Caco-2 (cell line): ENCODE measurements at places on chromosomes 2 and 18. TPM values are rescaled to one million over a fixed set of nuclear protein-coding genes. Genes with fewer than 3 reads are reported as not detected.

The LOXHD1 gene
- not detected in 2 replicates for total RNA-seq

The HS1BP3 gene
- total RNA-seq = 26.5 and 31.1 TPM in 2 replicates

The SP140 gene
- not detected in 2 replicates for total RNA-seq

The CIB4 gene
- not detected in 2 replicates for total RNA-seq

The PSTPIP2 gene
- 13.3 and 13.7 TPM in 2 replicates for total RNA-seq

The ADAM23 gene
- total RNA-seq = 46.8 and 55.1 TPM in 2 replicates

The GAL3ST2 gene
- 6.0 and 6.8 TPM in 2 replicates for total RNA-seq

The SERPINE2 gene
- 3.8 and 4.7 TPM in 2 replicates for total RNA-seq

The RFTN2 gene
- 0.18 TPM in 1 of 2 replicates, not detected in the other for total RNA-seq

The OXER1 gene
- 10.9 and 11.0 TPM in 2 replicates for total RNA-seq

The DNAJC5G gene
- 0.25 and 0.51 TPM in 2 replicates for total RNA-seq

The REG3G gene
- not detected in 2 replicates for total RNA-seq

The CFAP65 gene
- 0.34 and 0.77 TPM in 2 replicates for total RNA-seq

The RNF152 gene
- total RNA-seq = 2.1 and 2.4 TPM in 2 replicates

The CRYGA gene
- not detected in 2 replicates for total RNA-seq

The PMAIP1 gene
- 2.3 and 2.4 TPM in 2 replicates for total RNA-seq

The IL36A gene
- not detected in 2 replicates for total RNA-seq

The SMYD1 gene
- total RNA-seq = not detected in 2 replicates

The BUB1 gene
- 59.1 and 60.7 TPM in 2 replicates for total RNA-seq

The ETAA1 gene
- total RNA-seq = 11.4 and 12.4 TPM in 2 replicates

The LIMS3 gene
- total RNA-seq = 2.5 and 4.0 TPM in 2 replicates

The PXDN gene
- 0.12 and 0.25 TPM in 2 replicates for total RNA-seq

The MAP3K19 gene
- total RNA-seq = not detected in 2 replicates

The LGALSL gene
- 36.9 and 37.2 TPM in 2 replicates for total RNA-seq

The ZSWIM2 gene
- total RNA-seq = not detected in 2 replicates

The TRPM8 gene
- total RNA-seq = not detected in 2 replicates

The ANKRD53 gene
- 0.16 and 0.28 TPM in 2 replicates for total RNA-seq

The SRD5A2 gene
- total RNA-seq = not detected in 2 replicates

The PTPRN gene
- not detected in 2 replicates for total RNA-seq

The SKA1 gene
- total RNA-seq = 31.3 and 32.4 TPM in 2 replicates

The ALK gene
- total RNA-seq = 0.11 TPM in 1 of 2 replicates, not detected in the other

The DOK6 gene
- total RNA-seq = not detected in 2 replicates

The ZBTB7C gene
- 0.18 and 0.39 TPM in 2 replicates for total RNA-seq

The SLC38A11 gene
- 1.6 and 2.3 TPM in 2 replicates for total RNA-seq

The QPCT gene
- 4.7 and 6.3 TPM in 2 replicates for total RNA-seq

The NTSR2 gene
- total RNA-seq = not detected in 2 replicates

The SPEG gene
- total RNA-seq = 17.2 and 18.6 TPM in 2 replicates

The HOXD11 gene
- total RNA-seq = not detected in 2 replicates

The CCDC74B gene
- total RNA-seq = 1.2 and 1.6 TPM in 2 replicates

The DES gene
- total RNA-seq = 0.86 TPM in 1 of 2 replicates, not detected in the other

The CYP27C1 gene
- 0.11 TPM in 1 of 2 replicates, not detected in the other for total RNA-seq

The RGPD4 gene
- total RNA-seq = 0.07 TPM in 1 of 2 replicates, not detected in the other

The PLEKHH2 gene
- total RNA-seq = 0.28 and 1.5 TPM in 2 replicates

The LAMA1 gene
- total RNA-seq = 122 and 129 TPM in 2 replicates

The DTNB gene
- 47.2 and 50.4 TPM in 2 replicates for total RNA-seq

The CCDC178 gene
- total RNA-seq = not detected in 2 replicates

The LBX2 gene
- 11.1 and 11.4 TPM in 2 replicates for total RNA-seq

The VWC2L gene
- total RNA-seq = not detected in 2 replicates

The PSMA8 gene
- total RNA-seq = not detected in 2 replicates

The SPRED2 gene
- 49.9 and 55.3 TPM in 2 replicates for total RNA-seq

The TEKT4 gene
- not detected in 2 replicates for total RNA-seq

The CNTNAP5 gene
- 0.07 and 0.14 TPM in 2 replicates for total RNA-seq

The SIX3 gene
- total RNA-seq = not detected in 2 replicates

The CDCA7 gene
- 51.1 and 58.1 TPM in 2 replicates for total RNA-seq

The NPHP1 gene
- 2.0 and 3.1 TPM in 2 replicates for total RNA-seq

The ZNF397 gene
- total RNA-seq = 4.9 and 6.0 TPM in 2 replicates

The HOXD4 gene
- total RNA-seq = 1.00 and 1.2 TPM in 2 replicates

The PFN4 gene
- total RNA-seq = 1.3 and 1.4 TPM in 2 replicates

The CRYBA2 gene
- total RNA-seq = 0.59 TPM in 1 of 2 replicates, not detected in the other

The GATA6 gene
- total RNA-seq = 124 and 136 TPM in 2 replicates
